ENCODE measurements at places on chromosomes 4 and X. TPM values are rescaled to one million over a fixed set of nuclear protein-coding genes. Genes with fewer than 3 reads are reported as not detected.
A peak's percentile ranks its signal among the peaks of the same experiment; 100 is the strongest.

GRCh38 chr4:11605597-11605996, 176.9 kb upstream of the HS3ST1 start:
- no peak for DNase-seq

DNA sequence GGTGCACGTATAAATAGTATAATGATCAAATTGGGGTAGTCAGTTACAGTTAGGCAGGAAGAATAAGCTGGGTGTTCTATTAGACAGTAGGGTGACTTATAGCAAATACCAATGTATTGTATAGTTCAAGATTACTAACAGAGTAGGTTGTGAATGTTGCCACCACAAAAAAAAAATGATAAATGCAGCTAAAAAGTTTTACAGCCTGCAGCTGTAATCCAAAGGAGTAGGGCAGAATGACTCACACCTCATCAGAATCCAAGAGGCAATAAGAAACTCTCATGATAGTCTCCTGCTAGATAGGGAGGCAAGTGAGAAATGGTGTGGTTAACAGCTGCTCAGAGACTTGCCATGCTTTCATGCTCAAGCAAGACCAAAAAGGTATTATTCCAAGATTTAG, 19.6 kb upstream of the TCEAL4 start:
- no peak for DNase-seq

DNA sequence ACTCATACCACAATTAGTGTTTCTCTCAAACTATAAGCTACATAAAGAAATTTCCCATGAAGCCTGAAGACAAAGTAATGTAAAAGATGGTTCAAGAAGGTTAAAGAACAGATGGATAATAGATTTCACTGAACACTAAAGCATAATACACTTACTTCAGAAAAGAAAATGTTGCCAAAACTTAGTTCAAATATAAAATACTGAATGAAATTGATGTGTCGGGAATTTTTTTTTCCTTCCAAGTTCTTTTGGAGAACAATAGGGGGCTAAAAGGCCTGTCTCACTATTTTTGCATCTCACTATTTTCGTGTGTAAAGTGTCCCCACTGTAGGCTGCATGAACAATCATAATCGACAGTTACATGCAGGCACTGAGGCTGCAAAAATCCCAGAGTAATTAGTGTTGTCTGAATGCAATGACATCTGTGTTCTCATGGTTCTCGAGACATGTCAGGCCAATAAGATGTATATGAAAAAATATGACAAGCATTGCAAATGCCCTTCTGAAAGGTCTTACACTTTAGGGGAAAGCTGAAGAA, 11.9 kb upstream of the MAB21L2 start:
- no peak for DNase-seq

GRCh38 chr4:25790024-25790423, 72.8 kb downstream of the SEL1L3 start:
- no peak for DNase-seq

DNA sequence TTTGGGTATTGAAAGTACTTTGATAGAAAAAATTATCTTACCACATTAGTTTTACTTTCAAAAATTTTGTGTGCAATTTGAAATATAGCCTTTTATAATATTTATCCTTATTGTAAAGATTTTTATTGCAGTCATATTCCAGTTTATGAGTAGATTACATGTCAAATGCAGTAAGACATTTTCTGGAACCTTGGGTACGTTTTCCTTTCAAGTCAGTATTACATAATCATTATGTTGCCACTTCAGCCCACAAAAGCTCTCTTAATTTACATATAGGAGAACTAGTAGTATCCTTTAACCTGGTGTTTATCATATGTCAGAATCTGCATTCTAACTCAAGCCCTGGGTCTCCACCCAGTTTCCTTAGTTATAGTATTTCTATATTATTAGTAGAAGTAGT, 98.5 kb downstream of the CENPC start:
- no peak for DNase-seq

GRCh38 chr4:98685225-98686042, 27.0 kb upstream of the TSPAN5 start:
- DNase-seq, result no peak

GRCh38 chr4:40225497-40225896, 28.7 kb downstream of the RHOH start:
- no peak for DNase-seq

TRIM61 gene
- 0.81 TPM for total RNA-seq

DNA sequence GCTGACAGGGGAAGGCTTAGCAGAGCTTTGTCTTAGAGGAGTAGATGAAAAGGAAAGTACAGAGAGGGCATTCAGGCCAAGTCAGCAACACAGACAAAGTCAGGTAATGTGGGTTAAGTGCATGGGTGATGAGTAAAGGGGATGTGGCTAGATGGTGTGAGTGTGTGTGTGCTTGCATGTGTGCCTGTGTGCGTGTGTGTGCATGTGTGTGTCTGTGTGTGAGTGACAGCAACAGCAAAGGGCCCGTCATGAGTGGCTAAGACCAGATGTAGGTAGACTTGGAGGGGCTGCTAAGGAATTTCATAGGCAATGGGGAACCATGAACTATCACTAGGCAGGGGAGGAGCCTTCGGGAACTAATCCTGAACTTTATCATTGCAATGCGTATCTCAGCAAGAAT, 2.2 kb upstream of the GPR78 start:
- DNase-seq, result no peak

PHOX2B gene
- not detected for total RNA-seq

DNA sequence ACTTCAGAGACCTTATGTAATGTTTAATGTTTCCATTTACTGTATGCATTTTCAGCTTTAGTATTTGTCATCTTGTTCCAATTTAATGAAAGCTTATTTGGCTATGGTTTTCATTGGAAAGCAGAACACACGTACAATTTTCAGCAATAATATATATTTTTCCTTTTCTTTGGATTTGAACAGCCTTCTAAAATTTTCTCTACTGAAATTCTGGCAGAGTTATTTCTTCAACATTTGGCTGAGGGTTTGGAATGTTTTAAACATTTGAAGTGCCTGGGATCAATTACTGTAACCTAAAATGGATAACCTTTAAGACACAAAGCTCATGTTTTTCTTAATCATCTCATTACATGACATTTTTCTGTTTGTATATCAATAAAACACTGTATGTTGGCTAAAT, 156.9 kb downstream of the TENM3 start:
- no peak for DNase-seq

DNA sequence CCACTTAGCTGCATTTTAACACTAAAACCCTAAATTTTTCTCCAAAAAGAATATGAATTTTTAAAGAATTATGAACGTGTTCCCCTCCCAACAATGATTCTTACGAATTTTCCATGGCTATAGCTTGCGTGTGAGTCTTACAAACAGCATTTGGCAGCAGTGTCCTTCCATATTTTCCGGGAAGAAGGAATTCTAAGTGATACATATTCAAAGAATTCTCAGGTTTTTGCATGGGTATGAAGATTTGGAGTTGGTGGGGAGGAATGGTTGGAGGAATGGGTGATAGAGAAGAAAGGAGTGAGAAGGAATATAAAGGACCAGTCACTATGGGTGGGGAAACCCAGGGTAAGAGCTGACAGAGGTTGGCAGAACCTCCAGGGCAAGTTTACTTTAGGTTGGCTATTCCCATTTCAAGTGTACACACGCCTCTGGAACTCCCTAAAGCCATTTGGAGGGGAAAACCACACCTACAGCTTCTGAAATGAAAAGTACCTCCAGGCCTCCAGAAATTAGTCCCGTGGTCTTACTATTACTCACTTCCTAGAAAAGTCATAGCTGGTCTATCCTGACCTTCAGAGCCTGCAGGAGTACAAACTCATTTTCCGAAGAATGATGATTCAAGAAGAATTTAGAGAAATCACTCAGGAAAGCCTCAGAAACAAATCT, 420.8 kb upstream of the DIPK2B start:
- DNase-seq, result no peak

GRCh38 chr4:44118971-44119680, 329.5 kb downstream of the KCTD8 start:
- no peak for DNase-seq

DNA sequence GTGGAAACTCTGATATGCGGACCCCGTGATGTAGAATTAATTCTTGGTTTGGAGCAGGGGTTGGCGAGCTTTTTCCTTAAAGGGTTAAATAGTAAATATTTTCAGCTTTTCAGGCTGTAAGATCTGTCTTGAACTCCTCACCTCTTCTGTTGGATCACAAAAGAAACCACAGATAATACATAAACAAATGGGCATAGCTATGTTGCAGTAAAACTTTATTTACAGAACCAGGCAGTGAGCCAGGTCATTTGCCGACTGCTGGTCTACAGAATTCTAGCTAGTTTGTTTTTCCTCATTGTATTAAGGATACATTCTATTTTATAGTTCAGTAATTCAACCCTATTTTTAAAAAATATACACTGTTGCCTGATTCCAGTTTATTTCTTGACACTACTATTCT, 116.6 kb downstream of the PAPSS1 start:
- no peak for DNase-seq

GRCh38 chr4:154439224-154439623, 52.4 kb downstream of the DCHS2 start:
- no peak for DNase-seq

GRCh38 chrX:103066606-103067005, 2.6 kb upstream of the BEX1 start:
- DNase-seq, result no peak

GRCh38 chr4:2448589-2448988, 20.3 kb upstream of the RNF4 start:
- peak; percentile 54 for DNase-seq

MSMO1 gene
- 23.4 TPM for total RNA-seq

DNA sequence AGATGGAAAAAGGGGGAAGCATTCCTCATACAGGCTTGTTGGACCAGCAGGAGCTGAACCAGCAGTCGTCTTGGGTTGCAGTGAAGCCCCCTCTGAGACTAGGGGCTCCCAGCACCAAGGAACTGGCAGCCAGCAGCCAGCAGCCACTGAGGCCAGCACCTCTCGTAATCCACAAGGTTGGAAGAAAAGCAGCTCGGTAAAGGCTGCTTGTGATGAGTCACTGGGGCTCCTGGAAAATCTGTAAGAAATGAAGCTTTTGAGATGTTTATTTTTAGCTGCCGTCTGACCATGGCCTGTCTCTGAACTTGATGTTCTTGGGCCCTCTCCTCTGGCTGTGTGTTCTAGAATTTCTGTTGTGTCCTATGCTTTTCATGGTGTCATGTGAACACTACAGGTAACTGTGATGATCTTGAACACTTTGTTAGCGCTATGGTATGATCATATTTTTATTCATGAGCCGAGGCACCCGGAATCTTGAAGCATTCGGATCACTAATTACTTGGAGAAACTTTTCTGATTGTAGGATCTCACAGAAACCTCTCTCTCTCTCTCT, 18.6 kb downstream of the CLCN4 start:
- DNase-seq, result no peak

GRCh38 chrX:78104447-78105176, 564 bp downstream of the PGK1 start:
- peak; percentile 77 for DNase-seq

All from aorta (tissue), 5 donors.